ENCODE measurements at places on chromosomes 6 and 20.

GRCh38 chr6:137581019-137581707 is 87.0 kb upstream of the OLIG3 start:
- DNase-seq, result no peak

- DNase-seq, result peak; percentile 77
Observed at GRCh38 chr20:2523919-2524708, 12.3 kb upstream of the TMC2 start.

GRCh38 chr20:36214684-36215256 is 21.5 kb upstream of the AAR2 start:
- peak; percentile 26 for DNase-seq

GRCh38 chr6:18400831-18401446 is 13.8 kb downstream of the RNF144B start:
- peak; percentile 85 for DNase-seq

DNA sequence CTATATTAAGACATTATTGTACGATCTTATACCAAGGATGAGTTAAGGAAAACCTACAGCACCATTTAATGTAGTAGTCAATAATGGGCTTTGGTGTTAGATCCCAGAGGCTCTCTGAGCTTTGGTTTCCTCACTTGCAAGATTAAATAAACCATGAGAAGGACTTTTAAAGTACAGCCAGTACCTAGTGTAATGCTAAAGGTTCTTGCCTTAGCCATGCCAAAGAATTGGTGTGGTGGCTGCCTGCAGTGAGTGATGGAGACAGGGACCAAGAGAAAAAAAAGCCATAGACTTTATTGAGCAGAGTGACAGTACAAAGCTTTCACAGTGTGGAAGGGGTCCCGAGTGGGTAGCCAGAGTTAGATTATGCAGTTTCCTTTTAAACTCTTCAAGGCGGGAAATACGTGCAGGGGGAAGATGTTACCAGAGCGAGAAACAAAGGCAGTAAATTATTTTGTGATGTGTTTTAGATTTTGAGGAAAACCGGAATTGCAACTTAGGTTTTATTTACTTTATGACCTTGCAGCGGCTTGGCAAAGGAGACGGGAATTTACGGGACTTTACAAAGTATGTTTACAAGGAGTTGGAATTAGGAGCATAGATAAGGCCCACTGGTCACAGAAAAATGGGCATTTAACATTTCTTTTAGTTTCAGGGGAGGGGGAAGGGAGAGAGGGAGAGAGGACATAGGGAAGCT is 100.4 kb downstream of the MYO6 start:
- no peak for DNase-seq

- DNase-seq, result peak; percentile 80
Observed at GRCh38 chr6:17032590-17032987, 69.3 kb upstream of the STMND1 start.

- DNase-seq, result no peak
Observed at GRCh38 chr6:2275892-2276242, 30.5 kb upstream of the GMDS start.

- DNase-seq, result no peak
Observed at GRCh38 chr6:40290816-40291215, 296.3 kb downstream of the LRFN2 start.

- DNase-seq, result no peak
Observed at GRCh38 chr6:102417368-102417998, 1024.0 kb downstream of the GRIK2 start.

GRCh38 chr6:156809034-156809433 is 31.9 kb downstream of the ARID1B start:
- peak; percentile 8 for DNase-seq

GRCh38 chr6:38901802-38902522 is 146.6 kb upstream of the GLP1R start:
- no peak for DNase-seq

- no peak for DNase-seq
Observed at GRCh38 chr20:51067792-51068191, 44.9 kb upstream of the KCNG1 start.

- no peak for DNase-seq
Observed at GRCh38 chr20:63206878-63207277, 9.1 kb downstream of the YTHDF1 start.

DNA sequence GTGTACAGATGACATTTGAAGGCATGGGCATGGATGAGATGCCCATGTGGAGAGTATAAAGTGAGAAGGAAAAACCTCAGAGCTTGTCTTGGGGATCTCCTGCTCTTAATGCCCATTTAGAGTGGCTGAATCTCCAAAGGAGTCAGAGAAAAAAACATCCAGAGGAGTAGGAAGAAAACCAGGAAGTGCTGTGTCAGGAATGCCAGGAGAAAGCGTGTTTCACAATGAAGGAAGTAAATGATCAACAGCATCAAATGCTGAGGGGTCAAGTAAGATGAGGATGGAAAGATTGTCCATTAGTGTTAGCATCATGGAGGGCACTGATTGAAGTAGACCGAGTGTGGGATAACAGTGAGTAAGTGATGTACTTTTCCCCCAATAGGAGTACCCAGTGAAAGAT is 56.1 kb downstream of the FIG4 start:
- DNase-seq, result no peak

- DNase-seq, result no peak
Observed at GRCh38 chr6:12504325-12504966, 212.1 kb upstream of the PHACTR1 start.

- DNase-seq, result no peak
Observed at GRCh38 chr6:75308250-75308988, 23.8 kb upstream of the TMEM30A start.

- no peak for DNase-seq
Observed at GRCh38 chr20:45115829-45116228, 855 bp upstream of the WFDC5 start.

- no peak for DNase-seq
Observed at GRCh38 chr6:170206851-170207431, 83.9 kb downstream of the DLL1 start.

DNA sequence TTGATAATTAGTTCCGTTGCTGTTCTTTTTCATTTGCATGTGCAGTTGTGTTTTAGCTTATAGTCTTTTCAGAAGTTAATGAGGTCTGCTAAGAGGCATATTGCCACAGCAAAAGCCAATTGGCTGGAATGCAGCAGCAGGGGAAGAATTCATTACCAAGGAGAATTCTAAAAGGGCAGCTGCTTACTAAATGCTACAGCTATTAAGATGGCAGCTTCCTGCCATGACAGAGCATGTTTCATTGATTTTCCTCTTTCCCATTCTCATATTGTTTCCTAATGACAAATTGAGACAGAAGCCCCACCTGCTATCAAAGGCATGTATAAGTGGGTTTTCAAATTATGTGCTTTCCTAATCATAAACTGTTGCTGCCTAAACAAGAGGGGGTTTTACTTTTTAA is 66.6 kb downstream of the CLVS2 start:
- no peak for DNase-seq

DNA sequence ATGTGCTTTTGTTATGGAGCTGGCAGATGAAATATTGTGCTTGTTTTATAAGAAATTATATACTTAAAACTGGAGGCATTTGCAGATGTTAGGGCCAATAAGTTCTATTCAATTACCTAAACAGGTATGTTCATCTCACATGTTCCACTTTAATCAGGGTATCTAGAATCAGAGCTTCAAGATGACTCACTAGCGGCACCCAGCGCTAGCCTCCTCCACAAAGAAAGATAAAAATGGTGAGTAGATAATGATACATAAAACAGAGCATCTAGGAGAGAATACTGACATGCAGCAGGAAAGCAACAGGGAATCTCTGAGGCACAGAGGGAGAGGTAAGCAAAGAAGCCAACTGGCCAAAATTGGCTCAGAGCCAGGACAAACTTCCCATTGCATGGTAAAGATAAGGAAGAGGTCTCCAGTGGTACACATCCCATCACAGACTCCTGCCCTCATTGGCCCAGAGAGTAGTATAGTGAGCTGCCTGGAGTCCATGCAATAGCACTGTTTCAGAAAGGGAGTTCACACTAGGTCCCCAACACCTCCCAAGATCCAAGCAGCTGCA is 200.7 kb upstream of the SPTLC3 start:
- no peak for DNase-seq

- no peak for DNase-seq
Observed at GRCh38 chr6:37319156-37319555, 34.6 kb upstream of the RNF8 start.

DNA sequence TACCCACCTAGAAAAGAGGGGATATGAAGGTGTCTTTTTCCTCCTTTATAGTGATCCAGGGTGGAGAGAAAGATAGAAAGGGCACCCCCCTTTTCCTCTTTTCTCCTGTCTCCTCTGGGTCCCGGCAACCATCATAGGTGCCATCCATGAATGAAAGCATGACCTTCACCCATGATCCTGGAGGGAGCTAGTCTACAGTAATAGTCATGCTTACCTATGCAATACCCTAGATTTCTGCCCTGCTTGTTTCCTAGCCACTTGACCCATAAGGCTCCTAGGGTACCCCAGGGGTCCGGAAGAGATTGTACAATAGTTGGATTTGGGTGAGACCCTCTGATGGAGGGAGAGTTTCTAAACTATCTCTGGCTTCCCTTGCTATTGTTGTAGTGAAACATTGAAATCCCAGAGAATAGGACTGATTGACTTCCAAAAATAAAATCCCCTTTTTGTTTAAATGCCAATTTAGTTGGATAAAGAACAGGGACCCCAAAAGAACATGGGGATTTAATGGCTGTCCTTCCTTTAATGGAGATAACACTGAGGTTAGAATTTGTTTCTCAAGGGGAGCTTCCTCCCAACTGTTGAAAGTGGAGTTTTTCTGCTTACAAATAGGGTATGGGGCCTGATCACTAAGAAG is 366.8 kb upstream of the KHDRBS2 start:
- peak; percentile 2 for DNase-seq

DNA sequence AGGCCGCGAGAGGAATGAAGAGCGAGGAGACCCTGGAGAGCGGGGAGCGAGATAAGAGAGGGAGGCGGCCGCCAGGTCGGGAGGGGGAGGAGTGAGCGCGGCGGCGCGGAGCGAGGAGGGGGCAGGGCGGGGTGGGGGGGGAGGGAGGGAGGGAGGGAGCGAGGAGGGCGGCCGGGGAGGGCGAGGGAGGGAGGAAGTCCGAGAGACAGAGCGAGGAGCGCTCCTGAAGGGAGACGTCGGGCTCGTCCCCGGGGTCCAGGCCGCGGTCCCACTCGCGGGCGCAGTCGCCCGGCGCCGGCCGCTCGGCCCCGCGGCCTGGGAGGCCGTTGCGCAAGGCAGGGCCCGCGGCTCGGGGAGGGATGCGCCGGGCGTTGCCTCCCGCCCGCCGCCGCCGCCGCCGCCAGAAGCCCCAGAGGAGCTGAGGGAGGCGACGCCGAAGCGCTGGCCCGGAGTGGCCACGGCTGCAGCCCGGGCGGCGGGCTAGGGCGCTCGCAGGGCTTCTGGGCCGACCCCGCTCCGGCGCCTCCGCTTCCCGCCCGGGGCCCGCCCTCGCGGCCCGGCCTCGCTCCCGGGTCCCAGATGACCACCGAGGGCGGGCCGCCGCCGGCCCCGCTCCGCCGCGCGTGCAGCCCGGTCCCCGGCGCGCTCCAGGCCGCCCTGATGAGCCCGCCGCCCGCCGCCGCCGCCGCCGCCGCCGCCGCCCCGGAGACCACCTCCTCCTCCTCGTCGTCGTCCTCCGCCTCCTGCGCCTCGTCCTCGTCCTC is at the start of gene FOXF2:
Gene FOXF2, plus strand, starts transcription at position 208 of the 764 bp plus-strand sequence. Its CDS starts 372 bp downstream, at position 580.
- no peak for DNase-seq

- DNase-seq, result no peak
Observed at GRCh38 chr20:5660346-5660745, 89.9 kb upstream of the SHLD1 start.

DNA sequence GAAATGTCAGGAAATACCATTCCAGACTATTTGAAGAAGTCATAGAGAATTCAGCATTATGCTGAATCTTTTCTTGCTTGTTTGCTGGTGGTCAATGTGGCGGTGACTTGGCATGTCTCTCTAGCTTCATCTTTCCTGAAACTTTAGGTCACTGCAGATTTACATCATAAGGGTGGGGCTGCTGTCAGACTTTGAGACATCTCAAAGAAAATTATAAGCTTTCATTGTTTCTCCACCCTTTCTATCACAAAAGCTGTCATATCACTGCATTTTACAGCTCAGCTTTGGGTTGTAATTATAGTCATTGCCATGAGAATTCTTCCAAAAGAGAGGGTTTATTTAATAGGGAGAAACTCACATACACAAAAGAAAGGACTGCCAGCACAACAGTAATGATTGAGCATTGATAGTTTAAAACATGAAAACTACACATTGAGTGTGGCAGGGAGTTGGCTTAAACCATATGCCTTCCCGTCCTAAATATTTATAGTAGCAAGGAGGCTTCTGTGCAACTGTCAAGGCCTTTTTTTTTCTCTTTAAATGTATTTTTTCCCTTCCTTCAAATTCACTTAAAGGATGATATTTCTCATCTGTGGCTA is 44.7 kb upstream of the LRRC1 start:
- DNase-seq, result no peak

DNA sequence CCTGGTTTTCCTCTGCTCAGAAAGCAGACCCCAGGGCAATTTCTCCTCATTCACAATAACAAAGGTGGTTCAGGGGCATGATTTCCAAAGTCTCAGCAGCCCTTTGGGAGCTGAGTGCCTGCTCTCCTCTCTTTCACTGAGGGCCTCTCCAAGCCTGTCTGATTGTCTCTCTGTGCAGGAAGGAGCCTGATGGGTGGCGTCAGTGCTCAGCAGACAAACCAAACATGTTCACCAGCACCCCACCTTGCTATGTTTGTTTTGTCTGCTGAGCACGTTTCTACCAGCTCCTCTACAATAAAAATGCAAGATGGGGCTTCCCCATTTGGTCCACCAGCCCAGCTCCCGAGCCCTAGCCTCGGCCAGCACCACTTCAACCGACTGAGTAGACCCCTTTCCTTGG is 25.4 kb upstream of the TCP11 start:
- no peak for DNase-seq

GRCh38 chr20:44433751-44434538 is 41.7 kb upstream of the TTPAL start:
- DNase-seq, result no peak

DNA sequence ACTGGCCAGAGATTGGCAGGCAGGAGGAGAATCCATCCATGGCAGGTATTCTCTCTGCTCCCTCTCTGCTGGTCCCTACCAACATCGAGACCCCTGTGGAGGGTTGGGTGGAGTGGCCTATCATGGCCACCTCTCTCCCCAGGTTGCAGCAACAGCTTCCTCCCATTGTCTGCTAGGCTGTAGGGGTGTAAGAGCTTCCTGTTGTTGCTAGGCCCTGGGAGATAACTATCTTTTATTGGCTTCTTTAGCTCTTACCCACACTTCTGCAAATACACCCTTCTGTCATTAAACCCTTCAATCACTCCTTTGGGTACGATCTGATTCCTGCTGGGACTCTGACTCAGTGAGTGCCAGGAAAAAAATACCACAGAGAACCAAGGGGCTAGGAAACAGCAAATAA is 66.6 kb upstream of the FAM184A start:
- no peak for DNase-seq

DNA sequence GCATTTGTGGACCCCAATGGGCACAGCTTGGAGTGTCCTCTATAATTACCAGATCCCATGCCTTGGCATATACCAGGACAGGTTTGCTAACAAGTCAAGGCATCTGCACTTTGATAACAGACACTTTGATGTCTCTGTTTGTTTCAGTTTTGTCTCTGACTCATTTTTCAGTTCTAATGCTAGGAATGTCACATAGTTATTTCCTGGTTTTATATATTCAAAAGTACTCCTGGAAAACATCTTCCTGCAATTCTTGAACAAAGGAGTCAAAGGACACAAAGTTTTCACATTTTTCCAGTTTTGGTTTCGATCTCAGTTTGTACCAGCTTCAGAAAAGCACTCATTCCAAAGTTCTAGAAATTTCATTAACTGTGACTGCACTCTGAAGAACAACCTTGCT is 188.1 kb downstream of the FOXC1 start:
- peak; percentile 40 for DNase-seq

GRCh38 chr20:10466325-10466724 is 31.2 kb downstream of the SLX4IP start:
- DNase-seq, result peak; percentile 63

- DNase-seq, result peak; percentile 40
Observed at GRCh38 chr6:137883400-137884148, 16.5 kb downstream of the TNFAIP3 start.
